ENCODE measurements at places on chromosomes 1 and 21.

- DNase-seq: no peak
Measured at GRCh38 chr21:26136671-26137070, 33.9 kb downstream of the APP start.

- no peak for DNase-seq
Measured at GRCh38 chr21:39685236-39685635, 59.7 kb upstream of the IGSF5 start.

DNA sequence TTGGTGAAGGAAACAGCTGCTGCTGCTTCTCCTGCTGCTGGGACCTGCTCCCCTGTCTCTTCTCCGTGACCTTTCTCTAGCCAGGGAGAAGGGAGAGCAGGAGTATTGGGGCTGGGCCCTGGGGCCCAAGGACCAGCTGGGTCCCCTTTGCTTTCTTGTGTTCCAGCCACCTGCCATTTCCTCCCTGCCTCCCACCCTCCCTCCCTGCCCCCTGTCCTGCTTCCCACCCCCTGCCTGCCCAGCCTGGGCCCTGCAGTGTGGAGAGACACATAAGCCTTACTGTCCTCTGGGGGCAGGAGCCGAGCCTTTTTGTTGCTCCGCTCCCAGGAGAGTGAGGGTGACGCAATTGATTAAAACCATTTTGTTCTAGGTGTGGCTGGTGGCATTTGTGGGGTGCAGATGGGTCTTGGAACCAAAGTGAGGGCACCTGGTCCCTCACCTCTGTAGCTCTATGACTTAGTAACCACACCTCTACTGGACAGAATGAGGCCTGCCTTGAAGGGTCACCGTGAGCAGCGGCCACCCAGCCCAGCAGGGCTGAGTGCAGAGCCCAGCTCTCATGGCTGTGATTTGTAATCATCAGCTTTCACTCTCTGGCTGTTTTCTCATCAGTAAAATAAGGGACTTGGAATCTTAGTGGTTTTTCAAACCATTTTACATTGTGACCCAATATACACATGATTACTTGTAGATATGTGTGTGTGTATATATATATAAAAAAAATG, 13.9 kb upstream of the TMEM222 start:
- DNase-seq: no peak

- no peak for DNase-seq
Measured at GRCh38 chr1:21814241-21814918, 2.3 kb downstream of the LDLRAD2 start.

GRCh38 chr1:9313576-9313975, 20.9 kb downstream of the SPSB1 start:
- DNase-seq: no peak

DNA sequence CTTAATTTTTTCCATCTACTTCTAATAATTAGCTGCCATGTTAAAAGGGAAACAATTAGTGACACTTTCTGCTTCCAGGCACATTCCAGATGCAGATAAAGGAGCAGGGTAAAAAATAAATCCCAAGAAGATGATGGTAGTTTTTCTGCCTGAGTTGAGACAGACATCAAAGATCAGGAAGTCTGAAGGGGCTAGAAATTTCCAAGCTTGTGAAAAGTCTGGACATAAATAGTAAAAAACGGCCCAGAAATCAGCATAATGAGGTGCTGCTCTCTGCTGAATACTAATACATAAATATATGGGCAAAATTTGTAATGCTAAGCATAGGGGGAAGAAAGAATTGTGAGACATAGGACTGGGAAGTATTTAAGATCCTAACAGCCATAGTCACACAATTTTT, 460.0 kb upstream of the RGS18 start:
- DNase-seq: no peak
